GM12878 (cell line): ENCODE measurements at places on chromosomes 3 and 15. TPM values are rescaled to one million over a fixed set of nuclear protein-coding genes. Genes with fewer than 3 reads are reported as not detected.

GRCh38 chr15:55014391-55015092 is 182.2 kb downstream of the RSL24D1 start:
- no peaks in the 10 kb centered on the region for H3K36me3 ChIP-seq
- H3K4me3 ChIP-seq: no peak overlapping the region
- no peak for DNase-seq
- no peaks in the 10 kb centered on the region for H3K27me3 ChIP-seq
- H3K27ac ChIP-seq: no peak overlapping the region

DNA sequence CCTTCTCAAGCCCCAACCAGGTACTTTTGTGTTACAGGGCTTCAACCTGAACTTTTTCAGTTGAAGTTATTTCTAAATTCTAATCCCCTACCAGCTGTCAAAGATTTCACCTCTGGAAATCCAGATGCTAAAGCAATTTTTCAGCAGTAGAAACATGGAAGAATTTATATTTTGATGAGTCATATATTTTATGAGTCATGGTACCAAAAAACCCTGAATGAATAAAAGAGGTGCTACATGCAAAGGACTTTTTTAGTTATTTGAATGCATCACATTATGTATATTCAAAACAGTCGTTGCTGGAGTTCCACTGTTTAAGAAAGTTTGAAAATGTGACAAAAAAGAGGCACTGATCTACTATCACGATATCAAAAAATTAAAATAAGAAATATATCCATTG is 96.0 kb upstream of the ZNF385D start:
- no peak overlapping the region for H3K27ac ChIP-seq
- H3K4me3 ChIP-seq: no peak overlapping the region
- H3K36me3 ChIP-seq: no peaks in the 10 kb centered on the region

Gene EXD1
- not detected in 2 replicates for total RNA-seq

Gene KCNH8
- 0.11 and 0.18 TPM in 2 replicates for total RNA-seq
